Type B pancreatic cell (in vitro differentiated cells): ENCODE measurements at places on chromosomes 1 and 21.

GRCh38 chr21:45418301-45419071 lies 13.5 kb downstream of the COL18A1 start:
- no peak for DNase-seq

- DNase-seq: no peak
Observed at GRCh38 chr1:35544976-35545375, 12.2 kb downstream of the KIAA0319L start.

GRCh38 chr1:93749487-93749886 lies 67.8 kb upstream of the BCAR3 start:
- no peak for DNase-seq

DNA sequence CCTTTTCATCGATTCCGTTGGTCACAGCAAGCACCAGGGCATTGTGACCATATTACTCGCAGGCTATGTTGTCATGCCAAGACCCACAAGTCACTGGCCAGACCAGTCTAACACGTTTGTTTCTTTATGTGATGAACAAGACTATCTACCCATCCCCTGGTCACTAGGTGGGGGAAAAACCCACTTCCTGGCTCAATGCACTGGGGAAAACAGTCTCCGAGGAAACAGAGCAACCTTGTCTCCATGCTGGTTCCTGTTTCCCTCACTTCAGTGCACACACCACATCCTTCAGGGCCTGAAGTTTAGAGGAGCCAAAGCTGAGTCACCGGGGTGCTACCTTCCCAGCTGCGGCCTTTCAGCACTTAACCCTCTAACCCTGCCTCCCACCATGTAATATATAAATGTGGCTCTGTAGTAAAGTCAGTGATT lies 20.9 kb downstream of the ERICH3 start:
- no peak for DNase-seq

GRCh38 chr1:183842795-183843144 lies 37.9 kb downstream of the RGL1 start:
- no peak for DNase-seq

- no peak for DNase-seq
Observed at GRCh38 chr1:95301614-95302013, 67.6 kb downstream of the RWDD3 start.

- peak; percentile 65 for DNase-seq
Observed at GRCh38 chr1:227782226-227782625, 33.2 kb upstream of the PRSS38 start.

DNA sequence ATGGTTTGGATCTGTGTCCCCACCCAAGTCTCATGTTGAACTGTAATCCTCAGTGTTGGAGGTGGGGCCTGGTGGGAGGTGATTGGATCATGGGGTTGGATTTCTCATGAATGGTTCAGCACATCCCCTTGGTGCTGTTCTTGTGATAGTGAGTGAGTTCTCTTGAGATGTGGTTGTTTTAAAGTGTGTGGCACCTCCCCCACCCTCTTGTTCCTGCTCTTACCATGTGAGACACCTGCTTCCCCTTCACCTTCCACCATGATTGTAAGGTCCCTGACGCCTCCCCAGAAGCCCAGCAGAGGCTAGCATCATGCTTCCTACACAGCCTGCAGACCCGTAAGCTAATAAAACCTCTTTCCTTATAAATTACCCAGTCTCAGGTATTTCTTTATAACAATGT lies 55.8 kb downstream of the SUSD4 start:
- DNase-seq: no peak

DNA sequence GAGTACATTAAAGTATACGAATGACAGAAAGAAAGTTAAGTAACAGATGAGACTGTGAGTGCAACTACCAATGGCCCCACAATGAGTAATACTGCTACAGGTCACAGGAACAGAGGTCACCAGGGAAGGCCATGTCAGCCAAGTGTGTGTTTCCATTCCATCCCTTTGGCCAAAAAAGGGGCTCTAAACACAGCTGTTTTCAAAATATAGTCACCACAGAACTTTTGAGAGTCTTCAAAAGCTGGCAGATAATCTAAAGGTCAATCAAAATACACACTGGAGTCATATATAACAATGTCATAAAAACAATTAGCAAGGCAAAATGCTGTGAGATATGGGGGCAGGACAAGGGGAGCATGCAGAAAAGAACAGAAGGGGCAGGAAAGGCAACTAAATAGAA lies 10.2 kb downstream of the USP24 start:
- no peak for DNase-seq

GRCh38 chr1:217876896-217877295 lies 245.8 kb downstream of the SPATA17 start:
- DNase-seq: no peak

GRCh38 chr1:227318016-227318852 lies at the start of gene CDC42BPA:
Gene CDC42BPA, minus strand, starts transcription at chr1:227318492. Its CDS starts 1,310 bp downstream, at chr1:227317182.
- peak; percentile 85 for DNase-seq

DNA sequence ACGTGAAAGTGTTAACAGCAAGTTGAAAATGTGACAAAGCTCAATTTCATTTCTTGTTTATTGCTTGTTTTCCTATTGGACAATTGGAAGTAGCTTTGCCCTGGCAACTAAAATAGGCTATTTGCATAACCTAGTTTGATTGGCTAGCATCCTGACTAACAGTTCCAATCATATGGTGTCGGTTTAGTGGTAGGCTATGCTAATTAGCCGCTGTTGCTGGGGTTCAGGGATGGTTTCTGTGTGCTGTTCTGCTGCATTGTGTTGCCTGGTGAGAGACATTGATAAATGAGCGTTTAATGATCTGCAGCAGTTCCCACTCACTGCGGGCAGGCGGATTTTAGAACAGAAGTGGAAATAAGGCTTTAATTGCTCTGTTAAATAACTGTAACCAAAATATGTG lies 68.5 kb downstream of the DYRK1A start:
- DNase-seq: no peak

DNA sequence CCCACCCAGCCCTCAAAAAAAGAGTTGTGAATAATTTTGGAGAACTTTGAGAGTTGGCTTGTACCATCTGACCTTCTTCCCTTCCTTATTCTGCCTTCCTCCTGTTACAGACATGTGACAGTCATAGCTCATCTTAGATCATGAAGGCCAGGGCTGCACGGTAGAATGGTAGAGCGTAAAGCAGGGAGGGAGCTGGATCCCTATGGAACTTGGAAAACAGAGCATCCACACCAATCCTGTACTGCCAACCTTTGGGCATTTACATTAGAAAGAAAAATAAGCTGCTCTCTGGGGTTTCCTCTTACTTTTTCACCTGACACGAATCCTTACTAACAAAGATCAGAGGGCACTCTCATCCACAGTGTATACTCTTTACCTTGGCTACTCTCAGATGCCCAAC lies 121.5 kb downstream of the GPR52 start:
- DNase-seq: no peak

DNA sequence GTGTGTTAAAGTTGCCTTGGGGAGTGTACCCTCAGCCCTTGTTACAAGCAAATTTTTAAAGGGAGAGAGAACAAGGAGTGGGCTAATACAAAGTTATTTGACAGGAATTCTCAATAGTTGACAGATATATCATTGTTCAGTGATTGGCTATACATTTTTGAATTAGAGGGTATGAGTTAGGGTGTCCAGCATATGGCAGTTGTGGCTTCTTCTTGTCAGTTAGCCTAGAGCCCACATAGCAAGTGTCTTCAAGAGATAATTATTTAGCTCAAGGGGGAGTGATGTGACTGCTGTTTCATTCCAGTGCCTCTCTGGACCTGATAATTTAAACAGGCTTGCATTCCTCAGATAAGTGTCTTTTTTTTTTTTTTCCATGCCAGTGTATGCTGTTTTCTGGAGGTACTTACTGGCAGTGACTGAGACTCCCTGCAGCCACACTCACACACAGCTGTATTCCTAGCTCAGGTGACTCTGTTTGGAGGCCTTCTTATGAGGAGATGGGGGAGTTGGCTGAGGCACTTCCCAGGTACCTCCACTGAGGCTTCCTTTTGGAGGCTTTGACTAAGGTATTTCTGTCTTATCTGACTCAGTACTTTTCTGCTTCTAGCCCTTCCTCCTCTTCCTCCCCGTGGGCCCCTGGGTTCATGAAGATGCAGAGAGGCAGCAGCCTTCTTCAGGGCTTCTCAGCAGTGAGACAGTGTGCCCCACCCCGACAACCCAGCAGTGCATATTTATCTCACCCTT lies 32.3 kb downstream of the IVNS1ABP start:
- DNase-seq: no peak

- DNase-seq: no peak
Observed at GRCh38 chr1:167561753-167562152, 8.2 kb upstream of the CREG1 start.

- no peak for DNase-seq
Observed at GRCh38 chr1:206953626-206954025, 7.4 kb upstream of the PIGR start.

DNA sequence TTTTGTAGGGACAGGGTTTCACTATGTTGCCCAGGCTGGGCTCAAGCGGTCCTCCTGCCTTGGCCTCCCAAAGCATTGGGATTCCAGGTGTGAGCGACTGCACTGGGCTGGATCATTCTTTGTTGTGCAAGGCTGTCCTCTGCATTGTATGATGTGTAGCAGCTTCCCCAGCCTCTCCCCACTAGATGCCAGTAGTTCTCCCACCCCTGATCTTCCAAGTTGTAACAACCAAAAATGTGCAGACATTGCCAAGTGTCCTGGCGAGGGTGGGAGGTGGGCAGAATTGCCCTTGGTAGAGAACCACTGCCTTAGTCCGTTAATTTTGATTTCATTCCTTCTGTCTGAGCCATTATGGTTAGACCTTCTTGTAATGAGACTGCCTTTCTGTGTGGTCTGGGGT lies 7.2 kb downstream of the GALNT2 start:
- no peak for DNase-seq

GRCh38 chr1:171981303-171981702 lies 140.0 kb downstream of the DNM3 start:
- DNase-seq: no peak

GRCh38 chr1:39082010-39082799 lies 56.1 kb downstream of the NDUFS5 start:
- DNase-seq: no peak

- no peak for DNase-seq
Observed at GRCh38 chr1:29344336-29344735, 108.0 kb downstream of the PTPRU start.

- no peak for DNase-seq
Observed at GRCh38 chr1:78913950-78914349, 92.6 kb downstream of the ADGRL4 start.

- DNase-seq: no peak
Observed at GRCh38 chr1:77631751-77632150, 50.7 kb downstream of the ZZZ3 start.

GRCh38 chr21:15826908-15827601 lies 97.3 kb downstream of the USP25 start:
- no peak for DNase-seq

DNA sequence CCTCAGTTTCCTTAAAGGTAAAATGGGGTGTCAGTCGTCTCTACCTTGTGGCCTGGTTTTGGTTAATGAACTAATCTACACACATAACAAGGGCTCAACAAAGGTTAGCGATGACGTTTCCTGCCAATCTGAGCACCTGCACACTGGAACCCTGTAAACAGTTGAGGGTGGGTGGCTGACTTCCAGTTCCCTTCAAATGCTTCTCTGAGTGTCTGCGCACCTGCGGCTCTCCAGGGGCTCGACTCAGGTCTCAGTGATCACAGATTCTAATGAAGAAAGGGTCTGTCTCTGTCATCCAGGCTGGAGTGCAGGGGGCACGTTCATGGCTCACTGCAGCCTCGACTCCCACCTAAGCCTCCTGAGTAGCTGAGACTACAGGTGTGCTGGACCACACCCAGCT lies 3.3 kb upstream of the AGPAT3 start:
- DNase-seq: no peak

DNA sequence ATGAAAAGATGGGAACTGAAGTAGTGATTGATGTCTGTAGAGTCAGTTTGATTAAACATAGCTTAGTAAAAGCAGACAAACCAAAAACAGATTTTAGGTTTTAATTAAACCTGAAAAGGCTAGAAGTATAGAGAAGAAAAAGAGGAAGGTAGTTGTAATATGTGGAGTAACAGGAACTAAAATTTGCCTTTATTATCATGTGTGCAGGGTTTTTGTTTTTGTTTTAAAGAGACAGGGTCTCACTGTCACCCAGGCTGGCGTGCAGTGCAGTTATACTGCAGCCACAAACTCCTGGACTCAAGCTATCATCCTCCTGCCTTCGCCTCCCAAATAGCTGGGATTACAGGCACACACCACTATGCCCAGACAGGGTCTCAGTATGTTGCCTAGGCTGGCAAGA lies 6.0 kb downstream of the TOR1AIP1 start:
- no peak for DNase-seq

GRCh38 chr21:35427320-35428000 lies 378.4 kb upstream of the RUNX1 start:
- DNase-seq: no peak

DNA sequence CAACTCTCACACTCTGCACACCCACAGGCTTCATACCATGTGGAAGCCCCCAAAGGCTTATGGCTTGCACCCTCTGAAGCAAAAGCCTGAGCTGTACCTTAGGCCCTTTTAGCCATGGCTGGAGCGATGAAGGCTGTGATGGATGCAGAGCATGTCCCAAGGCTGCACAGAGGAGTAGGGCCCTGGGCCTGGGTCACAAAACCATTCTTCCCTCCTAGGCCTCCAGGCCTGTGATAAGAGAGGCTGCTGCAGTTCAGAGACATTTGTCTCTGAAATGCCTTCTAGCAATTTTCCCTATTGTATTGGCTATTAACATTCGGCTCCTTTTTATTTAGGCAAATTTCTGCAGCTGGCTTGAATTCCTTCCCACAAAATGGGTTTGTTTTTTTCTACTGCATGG lies 1707.7 kb downstream of the MRPL39 start:
- no peak for DNase-seq

DNA sequence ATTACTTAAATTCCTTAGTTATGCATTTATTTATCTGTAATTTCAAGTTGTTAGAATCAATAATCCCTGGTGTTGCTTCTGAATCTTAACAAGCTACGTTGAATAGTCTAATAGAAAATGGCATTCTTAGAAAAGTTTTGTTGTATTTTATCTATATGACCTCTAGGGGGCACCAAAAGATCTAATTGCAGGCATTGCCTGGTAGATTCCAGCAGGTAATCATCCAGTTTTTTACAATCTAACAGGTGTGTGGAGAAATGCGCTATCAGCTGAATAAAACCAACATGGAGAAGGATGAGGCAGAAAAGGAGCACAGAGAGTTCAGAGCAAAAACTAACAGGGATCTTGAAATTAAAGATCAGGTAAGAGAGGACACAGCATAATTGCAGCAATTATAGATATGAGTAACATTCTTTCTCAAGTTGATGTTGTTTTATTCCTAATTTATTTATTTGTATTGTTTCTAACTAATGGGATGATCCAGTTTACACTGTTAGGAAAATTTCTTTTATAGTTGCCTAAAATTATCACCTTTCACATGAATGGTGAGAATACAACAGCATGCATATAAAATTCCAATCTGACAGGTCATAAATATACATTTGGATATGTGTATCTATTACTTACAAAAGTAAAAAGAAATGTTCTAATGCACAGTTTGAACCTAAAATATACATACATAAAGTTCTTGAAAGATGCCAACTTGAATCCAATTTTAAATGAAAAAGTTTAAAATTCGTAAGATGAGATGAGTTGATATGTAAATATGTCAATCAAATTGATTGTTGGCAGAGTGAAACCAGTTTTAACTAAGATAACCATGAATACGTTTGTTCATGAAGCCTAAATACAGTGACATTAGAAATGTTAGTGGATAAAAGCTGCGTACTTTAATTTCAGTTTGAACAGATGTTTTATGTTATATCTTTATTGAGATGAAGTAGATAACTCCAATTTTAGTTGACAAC lies 88.4 kb downstream of the SDCCAG8 start:
- no peak for DNase-seq

- DNase-seq: no peak
Observed at GRCh38 chr1:59143811-59144210, 153.1 kb upstream of the FGGY start.

- DNase-seq: no peak
Observed at GRCh38 chr1:180020017-180020416, 65.4 kb downstream of the CEP350 start.
